Dermis blood vessel endothelial cell (primary cell): ENCODE measurements at places on chromosomes 5 and 9. TPM values are rescaled to one million over a fixed set of nuclear protein-coding genes. Genes with fewer than 3 reads are reported as not detected.
A peak's percentile ranks its signal among the peaks of the same experiment; 100 is the strongest.

The ORM1 gene
- not detected in 2 replicates for total RNA-seq

The FYB1 gene
- not detected in 2 replicates for total RNA-seq

The IFNE gene
- 0.05 and 0.17 TPM in 2 replicates for total RNA-seq

The AFAP1L1 gene
- total RNA-seq: 234 and 264 TPM in 2 replicates

The WDR31 gene
- total RNA-seq: 0.17 and 0.37 TPM in 2 replicates

The ST8SIA4 gene
- 3.1 and 4.3 TPM in 2 replicates for total RNA-seq

The CERT1 gene
- total RNA-seq: 34.5 and 81.9 TPM in 2 replicates

The OR1J2 gene
- total RNA-seq: not detected in 2 replicates

DNA sequence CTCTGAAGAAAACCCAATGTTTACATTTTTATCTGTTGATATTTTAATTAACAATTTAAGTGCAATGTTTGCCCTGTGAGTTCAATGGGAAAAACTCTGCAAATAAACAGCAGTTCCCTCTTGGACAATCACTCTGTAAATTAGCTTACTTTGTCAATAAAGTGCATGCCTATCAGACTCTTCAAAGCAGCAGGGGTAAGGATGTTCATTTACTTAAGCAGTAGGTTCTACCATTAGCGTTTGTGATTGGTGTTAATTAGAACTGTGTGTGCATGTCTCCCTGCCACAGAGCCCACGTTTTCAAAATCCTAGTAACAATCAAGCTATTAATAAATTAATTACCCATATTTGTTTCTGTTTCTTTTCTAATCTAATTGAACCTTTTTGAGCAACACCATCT, 1921.6 kb upstream of the WWC1 start:
- DNase-seq: no peak

- peak; percentile 90 for DNase-seq
Measured at GRCh38 chr5:17190242-17190778, 27.1 kb upstream of the BASP1 start.

- peak; percentile 70 for DNase-seq
Measured at GRCh38 chr9:127397646-127398274, 791 bp downstream of the SLC2A8 start.

DNA sequence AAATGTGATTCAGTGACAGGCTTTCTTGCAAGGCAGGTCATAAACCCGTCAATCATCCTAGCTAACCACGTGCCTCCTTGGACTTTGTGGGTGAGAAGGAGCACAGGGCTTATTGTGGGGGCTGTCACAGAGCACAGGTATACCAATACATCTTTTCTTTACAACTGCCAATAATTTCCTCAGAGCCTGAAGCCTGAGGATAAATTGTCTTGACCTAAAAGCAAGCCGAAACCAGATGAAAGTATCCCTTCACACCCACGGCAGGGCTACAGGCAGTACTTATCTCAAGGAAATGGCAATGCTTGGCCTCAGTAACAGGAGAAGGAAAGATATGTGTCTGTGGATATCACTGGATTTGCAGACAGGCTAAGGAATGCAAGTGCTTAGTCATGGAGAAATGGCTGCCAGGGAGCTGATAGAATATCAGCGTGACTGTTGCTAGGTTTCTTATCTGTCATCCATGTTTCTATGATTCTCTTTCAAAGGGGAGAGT, 90.3 kb upstream of the ZNF366 start:
- DNase-seq: peak; percentile 89

- no peak for DNase-seq
Measured at GRCh38 chr5:57411982-57412381, 70.6 kb downstream of the ACTBL2 start.

DNA sequence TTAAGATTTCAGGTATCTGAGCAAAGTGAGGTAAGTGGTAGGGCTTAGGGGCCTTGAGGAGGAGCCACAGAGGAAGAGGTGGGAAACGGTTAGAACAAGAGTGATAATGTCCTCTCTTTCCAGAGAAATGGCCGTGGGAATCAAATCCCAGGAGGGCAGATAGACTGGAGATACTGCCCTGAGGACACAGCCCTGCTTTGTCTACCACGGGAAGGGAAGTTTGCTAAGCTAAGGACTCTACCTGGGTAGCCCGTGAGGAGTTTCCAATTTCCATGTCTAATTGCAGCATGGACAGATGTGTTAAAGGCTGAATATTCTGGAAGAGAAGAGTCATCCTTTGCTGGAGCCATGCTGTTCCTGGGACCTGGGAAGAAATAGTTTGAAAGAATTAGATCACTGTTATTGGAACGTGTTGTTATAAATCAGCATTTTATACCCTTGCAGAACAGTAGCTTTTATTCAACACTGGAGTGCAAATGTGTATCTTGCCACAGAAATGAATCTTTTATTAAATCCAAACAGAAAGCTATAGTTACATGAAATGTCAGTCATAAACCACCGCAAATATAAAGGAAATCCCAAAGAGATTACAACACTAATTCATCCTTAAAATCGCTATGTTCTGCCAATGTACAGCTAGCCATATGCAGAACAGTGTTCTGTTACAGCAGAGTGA, 133.2 kb upstream of the LHFPL2 start:
- no peak for DNase-seq

- DNase-seq: no peak
Measured at GRCh38 chr5:135429301-135430134, 17.6 kb downstream of the DCANP1 start.

DNA sequence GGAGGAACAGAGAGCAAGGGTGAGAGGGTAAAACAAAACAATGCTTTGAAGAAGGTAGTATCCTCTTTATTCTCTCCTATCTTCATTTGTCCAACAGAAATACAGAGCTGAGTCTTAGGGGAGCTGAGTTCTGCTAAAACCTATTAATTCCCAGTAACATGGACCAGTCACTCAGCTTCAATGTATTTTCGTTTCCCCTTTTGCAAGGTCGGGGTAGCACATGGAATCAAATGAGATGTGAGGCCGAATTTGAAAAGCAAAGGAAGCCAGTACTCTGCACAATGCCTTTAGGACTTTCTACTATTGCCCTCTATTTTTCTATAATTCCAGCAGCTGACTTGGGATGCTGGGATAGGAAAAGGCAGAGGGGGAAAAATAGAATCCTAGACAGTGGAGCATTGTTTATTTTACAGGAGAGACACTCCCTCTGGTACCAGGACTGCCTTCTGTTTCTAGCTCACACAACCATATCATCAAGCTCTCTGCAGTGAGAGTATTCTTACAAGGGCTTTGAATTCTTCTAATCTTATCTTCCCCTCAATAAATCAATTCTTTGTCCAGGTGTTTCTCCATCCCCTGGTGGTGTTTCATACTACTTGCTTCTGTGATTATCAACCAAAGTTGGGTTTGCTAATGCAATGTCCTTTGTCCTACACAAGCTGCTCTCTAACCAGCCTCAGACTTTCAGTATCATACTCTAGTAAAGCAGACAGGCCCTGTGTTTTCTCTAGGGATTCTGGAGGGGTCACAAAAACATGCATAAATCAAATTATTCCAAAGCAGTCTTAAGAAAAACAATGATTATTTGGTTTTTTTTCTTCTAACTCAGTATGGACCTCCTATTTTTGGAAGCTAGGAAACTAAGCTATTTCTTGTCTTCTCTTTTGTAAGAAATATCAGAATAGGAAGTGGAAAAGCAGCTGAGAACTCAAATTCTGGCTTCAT, 341.5 kb downstream of the OSTF1 start:
- DNase-seq: no peak

GRCh38 chr9:68653141-68653595, 51.9 kb upstream of the PIP5K1B start:
- DNase-seq: no peak

DNA sequence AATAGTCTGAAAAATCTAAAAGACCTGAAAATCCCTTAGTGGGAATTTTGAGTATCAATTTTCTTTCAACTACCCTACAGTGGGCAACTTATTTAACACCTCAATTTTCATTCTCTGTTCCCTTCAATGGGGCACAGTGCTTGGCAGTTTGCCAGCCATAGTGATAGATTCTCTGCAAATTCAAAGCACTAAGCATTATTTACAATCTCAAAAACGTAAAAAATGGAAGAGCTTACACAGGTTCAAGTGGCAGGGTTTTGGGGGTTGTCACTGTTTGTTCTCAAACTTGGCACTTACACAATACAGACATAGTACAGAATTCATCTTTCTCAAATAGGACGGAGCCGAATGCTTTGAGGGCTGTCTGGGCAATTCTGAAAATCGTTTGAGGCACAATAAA, 515.0 kb downstream of the EFNA5 start:
- no peak for DNase-seq

- peak; percentile 82 for DNase-seq
Measured at GRCh38 chr9:88776717-88777497, 214.4 kb upstream of the S1PR3 start.

DNA sequence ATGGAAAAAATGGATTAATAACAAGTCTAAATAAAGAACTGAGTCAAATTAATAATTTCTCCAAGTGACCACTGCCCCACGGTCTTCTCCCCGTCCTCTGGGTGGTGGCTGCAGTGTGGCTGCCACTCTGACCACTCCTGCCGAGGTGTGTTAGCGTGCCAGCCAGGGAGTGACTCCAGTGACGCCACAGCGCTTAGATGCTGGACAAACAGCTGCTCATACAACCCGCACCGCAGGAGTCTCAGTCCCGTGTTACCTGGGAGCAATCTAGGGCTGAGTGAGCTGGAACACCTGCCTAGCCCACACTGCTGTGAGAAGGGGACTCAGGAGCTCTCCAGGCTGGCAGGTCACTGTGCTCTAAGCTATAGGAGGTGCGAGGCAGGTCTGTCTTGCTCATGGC, 10.2 kb downstream of the MAPK9 start:
- DNase-seq: no peak

GRCh38 chr5:133262690-133263089, 210.9 kb downstream of the HSPA4 start:
- no peak for DNase-seq

DNA sequence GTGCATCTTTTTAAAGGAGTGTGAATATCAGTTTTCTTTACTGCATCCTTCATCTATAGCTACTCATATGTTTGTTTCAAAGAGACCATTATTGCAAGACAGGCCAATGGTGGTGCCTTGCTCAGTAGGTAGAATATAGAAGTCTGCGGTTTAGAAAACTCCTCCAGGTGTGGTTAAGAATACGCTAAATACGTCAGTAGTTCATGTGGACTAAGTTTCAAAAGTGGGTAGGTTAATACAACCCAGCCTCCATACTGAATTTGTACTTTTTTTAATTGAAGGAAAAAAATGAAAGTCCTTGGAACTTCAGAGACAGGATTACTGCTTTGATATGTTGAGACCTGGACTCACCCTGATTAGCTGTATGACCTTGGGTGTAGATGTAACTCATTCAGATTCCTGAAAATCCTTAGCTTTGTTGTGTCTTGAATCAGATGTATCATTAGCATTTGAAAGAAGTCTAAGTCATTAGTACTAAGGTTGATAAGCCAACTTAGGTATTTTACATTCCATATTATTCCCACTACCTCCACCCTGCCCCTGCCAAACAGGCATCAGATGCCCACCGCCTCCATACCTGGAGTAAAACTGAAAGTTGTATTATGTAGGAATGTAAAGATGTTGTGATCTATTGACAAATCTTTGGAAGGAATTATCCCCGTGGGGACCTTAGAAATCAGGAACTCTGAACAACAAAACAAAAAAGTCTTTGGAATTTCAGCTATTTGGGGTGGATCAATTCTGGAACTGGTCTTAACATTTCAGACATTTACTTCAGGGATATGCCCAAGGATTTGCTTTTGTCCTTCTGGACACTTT, 6.1 kb downstream of the BASP1 start:
- no peak for DNase-seq

- DNase-seq: no peak
Measured at GRCh38 chr5:5005353-5005752, 134.8 kb upstream of the ADAMTS16 start.

- DNase-seq: no peak
Measured at GRCh38 chr5:160377651-160378050, 7.2 kb upstream of the C1QTNF2 start.

GRCh38 chr9:20987521-20987920, 43.9 kb downstream of the HACD4 start:
- DNase-seq: no peak

DNA sequence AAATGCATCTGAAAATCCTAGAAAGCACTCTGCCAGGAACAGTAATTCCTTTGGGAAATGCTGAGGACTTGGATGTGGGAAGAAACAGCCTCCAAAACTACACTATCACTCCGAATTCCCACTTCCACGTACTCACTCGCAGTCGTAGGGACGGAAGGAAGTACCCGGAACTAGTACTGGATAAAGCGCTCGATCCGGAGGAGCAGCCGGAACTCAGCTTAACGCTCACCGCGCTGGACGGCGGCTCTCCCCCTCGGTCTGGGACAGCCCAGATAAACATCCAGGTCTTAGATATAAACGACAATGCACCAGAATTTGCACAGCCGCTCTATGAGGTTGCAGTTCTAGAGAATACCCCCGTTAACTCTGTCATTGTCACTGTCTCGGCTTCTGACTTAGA, 786 bp downstream of the PCDHB3 start:
- DNase-seq: no peak

GRCh38 chr9:6086006-6086655, 70.7 kb upstream of the RANBP6 start:
- DNase-seq: no peak

DNA sequence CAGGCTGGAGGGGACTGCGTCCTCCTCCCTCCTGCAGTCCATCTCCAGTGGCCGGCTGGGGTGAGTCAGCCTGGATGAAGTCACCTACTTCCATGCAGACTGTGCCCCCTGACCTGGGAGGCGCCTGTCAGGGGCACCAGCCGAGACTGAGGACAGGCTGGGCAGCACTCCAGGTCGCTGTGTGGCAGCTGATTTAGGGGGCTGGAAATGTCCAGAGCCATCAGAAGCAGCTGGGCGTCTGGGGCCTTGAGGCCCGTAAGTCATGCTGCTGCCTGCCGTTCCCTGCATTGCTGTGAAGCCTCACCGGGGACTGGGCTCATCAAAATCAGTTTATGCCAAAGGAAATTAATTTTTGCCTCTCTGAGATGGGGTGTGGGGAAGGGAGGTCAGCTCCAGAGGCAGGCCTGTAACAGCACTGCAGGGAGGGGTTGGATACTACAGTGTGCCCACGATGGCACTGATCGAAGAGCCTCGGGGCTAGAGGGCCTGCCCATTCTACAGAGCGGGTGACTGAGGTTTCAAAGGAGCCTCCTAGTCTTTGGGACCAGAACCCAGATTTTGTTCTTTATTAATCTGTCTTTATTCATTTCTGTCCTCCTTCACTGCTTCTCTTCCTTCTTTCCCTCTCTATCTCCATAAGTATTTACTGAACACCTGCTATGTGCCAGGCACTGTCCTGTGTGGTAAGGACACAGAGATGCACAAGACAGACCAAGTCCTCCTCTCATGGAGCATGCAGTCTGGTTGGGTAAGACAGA, 70.4 kb upstream of the PSD2 start:
- DNase-seq: peak; percentile 84

DNA sequence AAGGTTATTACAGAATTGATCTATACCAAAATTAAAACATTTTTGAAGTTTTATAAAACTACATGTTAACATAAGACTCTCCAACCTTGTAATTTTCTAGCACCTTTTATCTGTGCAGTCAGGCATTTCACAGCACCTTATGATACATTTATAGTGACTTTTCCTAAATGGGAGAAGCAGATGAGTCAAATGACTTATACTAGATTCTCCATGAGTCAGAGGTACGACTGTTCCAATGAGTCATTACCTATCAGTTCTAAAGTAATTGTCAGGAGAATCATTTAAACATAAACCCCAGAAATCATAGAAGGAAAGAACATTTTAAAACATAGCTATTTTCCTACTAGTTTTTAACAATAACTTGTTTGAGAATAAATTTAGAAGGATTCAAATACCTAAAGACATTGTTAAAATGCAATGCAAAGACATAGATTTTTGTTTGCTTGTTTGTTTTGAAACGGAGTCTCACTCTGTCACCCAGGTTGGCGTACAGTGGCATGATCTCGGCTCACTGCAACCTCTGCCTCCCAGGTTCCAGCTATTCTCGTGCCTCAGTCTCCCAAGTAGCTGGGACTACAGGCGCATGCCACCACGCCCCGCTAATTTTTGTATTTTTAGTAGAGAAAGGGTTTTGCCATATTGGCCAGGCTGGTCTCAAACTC, 34.7 kb upstream of the DMXL1 start:
- DNase-seq: peak; percentile 30
